ENCODE measurements at places on chromosomes 6 and 20. TPM values are rescaled to one million over a fixed set of nuclear protein-coding genes. Genes with fewer than 3 reads are reported as not detected.
A peak's percentile ranks its signal among the peaks of the same experiment; 100 is the strongest.

SLC26A8 gene
- total RNA-seq: 0.33 TPM

DNA sequence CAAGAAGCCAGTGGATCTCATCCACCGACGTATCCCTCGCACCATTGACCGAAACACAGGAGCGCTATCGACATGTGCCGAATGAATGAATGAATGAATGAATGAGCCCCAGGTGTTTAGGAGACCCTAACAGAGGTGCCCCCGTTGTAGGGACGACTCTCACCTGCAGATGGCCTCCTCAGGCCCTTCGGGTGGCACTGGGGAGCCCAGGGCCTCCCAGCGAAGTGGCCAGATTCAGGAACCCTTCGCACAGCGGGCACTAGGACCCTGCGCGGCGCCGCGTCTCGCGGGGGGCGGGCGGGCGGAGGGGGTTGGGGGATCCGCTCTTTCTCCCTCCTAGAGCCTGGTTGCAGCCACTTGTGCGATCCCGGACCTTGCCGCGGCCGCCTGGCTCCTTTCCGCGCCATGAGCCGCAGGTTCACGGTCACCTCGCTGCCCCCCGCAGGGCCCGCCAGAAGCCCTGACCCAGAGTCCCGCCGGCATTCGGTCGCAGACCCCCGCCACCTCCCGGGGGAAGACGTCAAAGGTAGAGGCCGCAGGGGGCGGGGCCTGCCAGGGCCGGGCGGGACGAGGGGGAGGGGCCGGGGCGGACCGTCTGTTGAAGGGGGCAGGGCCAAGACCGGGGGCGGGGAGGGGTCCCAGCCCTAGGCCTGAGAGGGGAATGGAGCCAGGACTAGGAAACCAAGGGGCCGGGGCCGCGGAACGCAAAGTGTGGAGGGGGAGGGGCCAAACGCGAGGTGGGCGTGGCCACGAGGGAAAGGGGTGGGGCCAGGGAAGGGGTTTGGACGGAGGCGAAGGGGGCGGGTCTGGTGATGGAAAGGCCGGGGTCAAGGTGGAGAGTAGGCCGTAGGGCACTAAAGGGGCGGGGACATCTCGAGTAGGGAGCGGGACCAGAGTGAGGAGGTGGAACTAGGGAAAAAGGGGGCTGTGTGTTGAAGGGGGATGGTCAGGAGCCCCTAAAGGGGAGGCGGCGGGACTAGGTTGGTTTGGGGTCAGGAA lies 7.4 kb upstream of the SLC12A5 start:
- peak; percentile 87 for DNase-seq

DNA sequence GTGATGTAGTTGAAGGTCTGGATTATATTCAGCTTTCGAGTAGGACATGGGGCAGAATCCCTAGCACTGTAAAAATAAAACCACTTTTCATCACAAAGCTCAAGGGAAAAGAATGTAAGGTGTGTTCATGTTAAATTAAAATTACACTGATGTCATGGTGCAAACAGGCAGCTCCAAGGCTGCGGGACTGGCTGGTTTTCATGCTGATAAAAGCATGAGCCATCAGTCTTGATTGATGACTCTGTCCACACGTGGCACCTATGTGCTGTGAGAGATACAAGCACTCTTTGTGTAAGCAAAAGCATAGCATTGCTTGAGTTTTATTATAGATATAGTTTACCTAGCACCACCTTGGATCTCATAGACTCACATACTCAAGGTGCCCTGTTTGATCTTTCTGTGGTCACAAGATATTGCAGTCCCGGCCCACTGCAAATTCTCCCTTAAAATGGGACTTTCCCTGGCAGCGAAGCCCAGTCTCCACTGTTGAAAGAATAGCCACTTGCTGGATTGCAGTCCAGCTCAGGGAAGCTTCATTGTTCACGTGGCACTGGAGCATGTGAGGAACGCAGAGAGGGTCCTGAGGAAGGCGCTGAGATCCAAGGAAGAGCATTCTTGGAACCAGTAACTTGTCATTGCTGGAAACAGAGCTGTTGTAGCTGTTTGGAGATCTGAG lies 90.6 kb downstream of the TIAM2 start:
- no peak for DNase-seq

DNA sequence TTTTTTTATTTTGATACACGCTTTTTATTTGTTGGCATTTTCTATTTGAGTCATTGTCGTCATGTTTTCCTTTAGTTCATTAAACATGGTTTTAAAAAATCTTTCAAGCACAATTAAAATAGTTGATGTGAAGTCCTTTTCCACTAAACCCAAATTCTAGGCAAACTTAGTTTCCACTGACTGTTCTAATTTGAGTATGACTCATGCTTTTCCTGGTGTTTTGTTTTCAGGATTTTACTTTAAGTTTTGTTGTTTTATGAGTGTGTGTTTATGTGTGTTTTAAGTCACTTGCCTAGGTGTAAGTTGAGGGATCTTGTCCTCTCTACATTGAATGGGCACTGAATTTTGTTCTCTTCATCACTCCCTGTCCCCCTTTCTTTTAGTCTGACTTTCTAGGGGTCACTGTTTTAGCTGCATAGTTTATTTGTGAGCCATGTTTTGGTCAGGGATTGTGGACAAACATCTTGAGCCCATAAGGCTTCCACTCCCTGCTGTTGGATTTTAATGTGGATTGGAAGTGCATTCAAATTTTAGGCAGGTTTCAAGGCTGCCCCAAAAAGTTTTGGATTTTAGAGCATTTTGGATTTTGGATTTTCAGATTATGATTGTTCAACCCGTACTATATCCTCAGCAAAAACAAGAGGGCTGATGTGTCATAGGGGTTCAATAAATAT lies 94.8 kb downstream of the CDYL start:
- DNase-seq: no peak

GRCh38 chr6:163698086-163698485 lies 283.6 kb downstream of the QKI start:
- no peak for DNase-seq

ZMYND8 gene
- total RNA-seq: 86.0 TPM

BTN1A1 gene
- total RNA-seq: not detected

DNA sequence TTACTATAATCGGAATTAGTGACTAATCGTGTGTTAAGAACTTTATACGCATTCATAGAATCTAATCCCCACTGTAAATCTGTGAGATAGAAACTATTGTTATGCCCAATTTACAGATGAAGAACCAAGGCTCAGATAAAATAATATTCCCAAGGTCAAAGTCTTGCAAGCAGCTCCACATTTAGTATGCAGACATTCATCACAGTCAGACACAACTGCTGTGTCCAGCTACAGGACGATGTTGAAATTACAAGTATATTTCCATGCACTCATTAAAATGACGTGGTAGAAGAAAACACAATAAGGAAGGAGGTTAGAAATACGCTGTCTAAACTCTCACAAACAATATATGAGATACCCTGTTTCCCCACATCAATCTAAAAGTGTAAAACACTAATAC lies 82.5 kb downstream of the PREX1 start:
- no peak for DNase-seq

DNA sequence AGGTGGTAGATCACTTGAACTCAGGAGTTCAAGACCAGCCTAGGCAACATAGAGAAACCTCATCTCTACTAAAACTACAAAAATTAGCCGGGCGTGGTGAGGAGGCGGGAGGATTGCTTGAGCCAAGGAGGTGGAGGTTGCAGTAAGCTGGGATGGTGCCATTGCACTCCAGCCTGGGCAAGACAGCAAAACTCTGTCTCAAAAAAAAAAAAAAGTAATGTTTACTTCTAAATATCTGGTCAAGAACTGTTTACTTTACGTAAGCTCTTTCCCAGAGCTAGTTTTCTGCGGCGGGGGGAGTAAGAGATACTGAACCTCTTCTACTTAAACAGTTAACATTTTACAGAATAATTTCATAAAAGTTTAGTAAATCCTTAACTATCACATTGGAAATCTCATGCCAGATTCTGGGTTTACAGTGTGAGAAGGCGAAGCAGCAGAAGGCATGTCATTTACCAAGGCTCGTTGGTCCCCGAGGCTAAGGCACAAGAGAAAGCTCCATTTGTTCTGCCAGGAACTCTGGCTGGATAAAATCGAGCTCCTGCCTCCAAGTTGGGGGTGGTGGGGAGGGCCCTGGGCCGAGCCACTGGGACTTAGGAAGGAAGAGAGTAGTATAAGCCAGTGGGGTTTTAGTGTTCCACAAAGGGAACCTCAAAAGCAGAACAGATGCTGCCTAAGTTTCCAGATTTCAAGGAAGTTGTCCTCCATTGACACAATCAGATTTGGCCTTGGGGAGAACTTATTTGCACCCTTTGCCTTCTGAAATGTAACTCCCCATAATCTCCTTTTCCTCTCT lies 41.7 kb downstream of the ARFGEF2 start:
- DNase-seq: no peak

DNA sequence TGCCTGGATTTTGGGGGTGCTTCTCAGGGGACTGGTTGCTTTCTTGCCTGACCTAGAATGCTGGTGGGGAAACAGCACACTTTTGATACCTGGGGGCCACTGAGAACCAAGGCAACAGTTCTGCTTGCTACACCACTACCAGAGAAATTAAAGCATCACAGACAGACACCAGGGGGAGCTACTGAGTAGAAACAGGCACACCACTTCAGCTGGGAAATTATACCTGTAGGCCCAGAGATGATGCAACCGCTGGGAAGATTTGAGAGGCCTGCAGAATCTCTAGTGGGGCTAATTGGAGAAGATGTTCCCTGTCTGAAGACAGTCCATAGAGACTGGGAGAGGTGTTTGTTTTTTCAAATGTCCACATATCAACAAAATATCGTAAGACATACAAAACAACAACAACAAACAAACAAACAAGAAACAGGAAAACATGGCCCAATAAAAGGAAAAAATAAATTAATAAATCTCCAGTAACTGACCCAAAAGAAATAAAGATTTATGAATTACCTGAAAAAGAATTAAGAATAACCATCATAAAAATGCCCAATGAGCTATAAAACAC lies 129.4 kb upstream of the RIN2 start:
- peak; percentile 74 for DNase-seq

DNA sequence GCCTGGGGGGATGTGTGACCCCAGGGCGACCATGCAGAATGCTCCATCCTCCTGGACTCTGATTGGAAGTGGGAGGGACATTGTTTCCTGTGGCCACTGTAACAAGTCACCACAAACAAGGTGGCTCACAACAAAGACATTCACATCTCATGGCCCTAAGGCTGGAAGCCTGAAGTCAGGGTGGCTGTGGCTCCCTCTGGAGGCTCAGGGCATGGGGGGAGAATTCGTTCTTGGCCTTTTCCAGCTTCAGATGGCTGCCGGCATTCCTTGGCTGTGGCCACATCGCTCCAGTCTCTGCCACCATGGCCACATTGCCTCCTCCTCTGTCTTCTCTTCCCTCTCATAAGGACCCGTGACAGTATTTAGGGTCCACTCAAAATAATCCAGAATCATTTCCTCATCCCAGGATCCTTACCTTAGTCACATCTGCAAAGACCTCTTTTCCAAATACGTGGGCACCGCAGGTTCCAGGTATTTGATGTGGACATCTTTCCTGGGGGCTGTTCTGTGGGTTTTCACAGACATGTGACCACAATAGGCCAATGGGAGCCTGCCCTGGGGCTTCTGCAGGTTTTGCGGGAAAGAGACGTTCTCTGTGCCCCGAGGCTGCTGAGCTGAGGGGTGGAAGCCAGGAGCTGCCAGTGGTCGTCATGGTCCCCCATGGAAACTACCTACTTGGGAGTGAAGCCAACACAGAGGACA lies 249.3 kb downstream of the PREX1 start:
- DNase-seq: no peak

DNA sequence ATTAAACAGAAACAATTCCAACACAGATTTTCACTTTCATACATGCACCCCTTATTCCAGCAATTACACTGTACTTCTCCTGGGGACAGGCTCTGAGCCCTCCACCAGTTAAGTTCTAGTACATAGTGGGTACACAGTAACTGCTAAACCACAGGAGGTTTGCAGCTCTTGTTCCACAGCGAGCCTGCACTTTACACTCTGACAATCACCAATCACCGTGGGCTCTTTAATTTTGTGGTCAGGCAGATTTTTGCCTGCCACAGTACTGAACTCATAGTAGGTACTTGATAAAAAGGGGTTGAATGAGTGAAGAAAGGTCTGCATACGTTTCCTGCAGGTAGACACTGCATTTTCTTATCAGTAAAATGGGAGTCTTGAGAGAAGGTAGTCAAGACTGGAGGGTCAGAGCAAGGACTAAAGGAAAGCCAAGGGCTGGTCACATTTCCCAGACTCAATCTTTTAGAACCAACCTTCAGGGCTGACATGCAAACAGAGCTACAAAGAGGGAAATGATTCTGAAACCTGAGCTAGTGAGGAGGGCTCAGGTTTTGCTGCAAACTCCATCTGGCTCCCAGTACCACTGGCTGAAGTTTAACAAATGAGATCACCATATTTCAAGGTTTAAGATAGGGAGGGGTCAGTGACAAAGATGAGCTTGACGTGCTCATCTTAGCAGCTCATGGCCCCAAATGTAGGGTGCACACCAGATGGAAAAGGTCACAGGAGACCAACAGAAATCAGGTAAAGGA lies 404.6 kb downstream of the BTBD9 start:
- no peak for DNase-seq

- no peak for DNase-seq
Measured at GRCh38 chr20:29297411-29298270, 1959.8 kb upstream of the DEFB115 start.

GRCh38 chr6:324116-324728 lies 31.9 kb downstream of the DUSP22 start:
- DNase-seq: no peak
